ENCODE measurements at places on chromosomes 1 and 21. TPM values are rescaled to one million over a fixed set of nuclear protein-coding genes. Genes with fewer than 3 reads are reported as not detected.

The LHX8 gene
- total RNA-seq, result not detected

The S100A4 gene
- 874 TPM for total RNA-seq

The AMY2A gene
- not detected for total RNA-seq

The CBR3 gene
- 14.4 TPM for total RNA-seq

The VWA5B1 gene
- not detected for total RNA-seq
